A549 (cell line): ENCODE measurements at places on chromosomes 3 and 15. TPM values are rescaled to one million over a fixed set of nuclear protein-coding genes. Genes with fewer than 3 reads are reported as not detected.

DNA sequence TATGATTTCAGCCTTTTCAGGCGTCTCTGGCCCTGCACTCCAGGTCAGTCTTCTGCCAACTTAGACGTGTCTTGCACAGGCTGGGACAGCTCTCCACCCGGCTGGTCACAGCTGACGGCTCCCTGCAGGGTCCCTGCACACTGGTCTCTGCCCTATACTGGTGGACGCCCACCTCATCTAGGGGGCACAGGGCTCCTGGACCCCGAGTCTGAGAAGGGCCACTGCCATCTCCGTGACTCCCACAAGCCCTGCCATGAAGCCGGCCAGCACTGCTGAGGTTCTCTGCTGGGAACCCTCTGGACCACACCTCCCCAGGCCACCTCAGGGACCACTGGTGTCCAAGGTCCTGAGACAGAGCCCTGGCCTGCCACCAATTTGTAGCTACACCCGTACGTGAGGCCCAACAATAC, 40.5 kb downstream of the CYFIP1 start:
- no peak for DNase-seq

DNA sequence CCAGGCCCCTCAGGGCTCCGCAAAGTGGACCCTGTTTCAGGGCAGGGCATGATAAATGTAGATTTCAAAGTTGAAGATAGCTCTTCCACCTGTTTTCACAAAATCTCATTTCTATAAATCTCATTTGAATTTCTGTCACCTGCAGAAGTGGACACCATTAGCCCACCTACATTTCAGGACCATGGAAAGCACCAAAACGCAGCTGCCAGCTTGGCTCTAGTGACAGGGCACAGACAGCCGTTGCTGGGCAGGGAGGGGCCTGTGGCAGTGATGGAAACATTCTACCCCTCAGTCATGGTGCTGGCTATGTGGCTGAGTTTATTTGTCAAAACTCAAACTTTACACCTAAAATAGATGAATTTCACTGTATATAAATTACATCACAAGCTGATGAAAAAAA, 40.4 kb downstream of the PRR23E start:
- DNase-seq: no peak

DNA sequence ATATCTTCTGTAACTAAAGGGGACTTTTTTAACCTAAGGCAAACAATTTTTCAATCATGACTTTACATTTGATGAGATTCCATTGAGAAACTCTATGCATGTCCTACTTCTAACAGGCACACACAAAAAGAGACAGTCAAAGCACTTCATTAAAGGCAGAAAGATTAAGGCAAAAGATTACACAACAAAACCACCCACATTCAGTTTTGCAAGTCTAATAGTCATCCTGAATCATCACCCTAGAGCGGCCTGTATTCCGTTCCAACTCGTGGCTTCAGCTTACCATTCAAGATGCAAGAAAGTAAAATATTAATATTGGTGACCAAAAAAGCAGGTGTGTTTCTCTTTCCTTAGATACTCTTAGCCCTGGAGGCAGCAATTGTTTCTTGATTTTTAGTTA, 205.9 kb downstream of the P3H2 start:
- peak; percentile 23 for DNase-seq

ST8SIA2 gene
- polyA plus RNA-seq: 0.41 to 1.0 TPM (median 0.62 TPM) in 3 replicates

DNA sequence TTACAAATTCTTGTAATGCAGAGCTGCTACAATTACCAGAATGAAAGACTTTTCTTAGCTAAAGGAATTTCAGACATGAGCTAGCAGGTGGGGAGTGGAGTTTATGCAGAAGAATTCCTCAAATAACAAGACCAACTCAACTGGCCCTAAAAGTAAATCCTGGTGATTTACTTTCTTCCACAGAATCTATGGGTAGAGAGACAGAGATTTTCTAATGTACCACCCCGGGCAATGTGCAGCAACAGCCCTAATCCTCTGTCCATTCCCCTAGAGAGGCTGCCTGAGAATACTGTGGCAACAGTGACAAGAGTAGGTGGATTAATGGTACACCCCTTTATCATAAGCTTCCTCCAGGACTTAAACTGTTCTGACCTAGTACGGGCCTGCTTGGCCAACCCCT, 55.2 kb downstream of the AQR start:
- DNase-seq: no peak

TGM5 gene
- not detected in 3 replicates for polyA plus RNA-seq

BCL2A1 gene
- polyA plus RNA-seq: 14.0 to 31.3 TPM (median 19.6 TPM) in 3 replicates

GPR62 gene
- 0.05 TPM in 1 of 3 replicates, not detected in the others for polyA plus RNA-seq

DNA sequence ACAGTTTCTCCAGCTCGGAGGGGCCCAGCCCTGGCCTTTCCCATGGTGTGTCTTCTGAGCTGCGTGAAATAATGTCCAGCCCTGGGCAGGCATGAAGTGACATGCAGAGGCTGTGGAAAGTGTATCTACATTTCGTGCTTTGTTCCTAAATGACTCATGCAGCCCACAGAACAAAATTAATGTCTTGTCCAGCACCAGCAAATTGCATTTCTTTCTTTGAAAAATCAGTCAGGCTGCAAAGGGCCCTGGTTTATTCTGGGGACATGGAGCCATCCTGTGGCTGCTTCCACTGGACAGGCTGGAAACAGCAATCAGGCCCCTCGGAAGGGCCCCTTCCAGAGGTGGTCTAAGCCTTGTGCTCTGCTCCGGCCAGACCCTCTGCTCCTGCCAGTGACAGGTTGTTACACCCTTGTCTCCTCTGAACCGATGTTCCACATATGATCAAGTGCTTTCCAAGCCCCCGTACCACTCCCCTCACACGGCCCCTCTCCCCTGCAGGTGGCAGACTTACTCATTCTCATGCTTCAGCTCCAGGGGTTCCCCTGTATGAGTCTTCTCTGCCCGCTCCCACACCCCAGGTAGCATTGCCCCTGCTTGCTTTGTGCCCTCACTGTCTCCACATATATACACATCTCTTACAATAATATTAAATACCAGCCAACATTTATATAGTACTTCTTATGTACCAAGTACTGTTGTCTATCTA, 33.7 kb downstream of the CRYGS start:
- DNase-seq: no peak

GRCh38 chr3:148204131-148204530, 493.6 kb upstream of the AGTR1 start:
- no peak for DNase-seq

DNA sequence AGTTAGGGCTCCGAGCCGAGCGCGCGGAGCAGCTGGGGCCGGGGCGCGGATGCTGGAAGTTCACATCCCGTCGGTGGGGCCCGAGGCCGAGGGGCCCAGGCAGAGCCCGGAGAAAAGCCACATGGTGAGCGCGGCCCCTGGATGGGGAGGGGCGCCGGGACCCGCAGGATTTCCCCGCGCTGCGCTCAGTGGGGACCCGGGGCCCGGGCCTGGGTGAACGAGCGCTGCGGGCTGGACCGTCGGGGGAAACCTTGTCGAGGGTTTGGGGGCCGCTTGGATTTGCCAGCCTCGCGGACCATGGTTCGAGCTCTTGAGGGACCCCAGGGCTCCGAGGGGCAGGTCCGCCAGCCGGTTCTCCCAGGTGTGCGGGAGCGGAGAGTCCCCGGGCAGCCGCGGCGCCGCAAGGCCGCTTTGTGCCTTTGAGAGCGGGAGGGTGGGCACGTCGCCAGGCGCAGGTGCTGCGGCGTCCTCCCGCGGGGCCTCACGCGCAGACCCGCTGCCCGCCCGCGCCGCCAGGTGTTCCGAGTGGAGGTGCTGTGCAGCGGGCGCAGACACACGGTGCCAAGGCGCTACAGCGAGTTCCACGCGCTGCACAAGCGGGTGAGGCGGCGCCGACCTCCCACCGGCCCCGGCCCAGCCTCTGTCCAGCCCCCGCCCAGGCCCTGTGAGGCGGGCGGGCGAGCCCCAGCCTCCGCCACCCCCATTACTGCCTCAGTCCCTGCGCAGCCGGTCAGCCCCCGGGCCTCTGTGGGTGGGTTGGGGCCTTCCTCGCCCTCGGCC, at the start of gene SNX22:
SNX22 (plus strand) TSS at position 5 of the 780 bp plus-strand sequence; CDS start at position 50, 45 bp downstream.
- DNase-seq: no peak

DNA sequence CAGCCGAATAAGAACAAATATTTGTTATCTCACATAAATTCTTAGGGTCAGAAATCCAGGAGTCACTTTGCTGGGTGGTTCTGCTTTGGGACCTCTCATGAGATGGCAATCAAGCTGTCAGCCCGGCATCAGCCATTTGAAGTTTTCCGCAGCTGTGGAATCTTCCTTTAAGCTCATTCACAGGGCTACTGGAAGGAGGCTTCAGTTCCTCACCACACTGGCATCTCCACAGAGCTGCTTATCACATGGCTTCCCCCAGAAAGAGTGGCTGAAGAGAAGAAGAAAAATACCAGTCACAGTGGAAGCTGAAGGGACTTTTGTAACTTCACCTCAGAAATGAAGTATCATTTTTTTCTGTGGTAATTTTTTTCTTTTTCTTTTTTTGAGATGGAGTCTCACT, 267.7 kb downstream of the CHL1 start:
- DNase-seq: no peak

DNA sequence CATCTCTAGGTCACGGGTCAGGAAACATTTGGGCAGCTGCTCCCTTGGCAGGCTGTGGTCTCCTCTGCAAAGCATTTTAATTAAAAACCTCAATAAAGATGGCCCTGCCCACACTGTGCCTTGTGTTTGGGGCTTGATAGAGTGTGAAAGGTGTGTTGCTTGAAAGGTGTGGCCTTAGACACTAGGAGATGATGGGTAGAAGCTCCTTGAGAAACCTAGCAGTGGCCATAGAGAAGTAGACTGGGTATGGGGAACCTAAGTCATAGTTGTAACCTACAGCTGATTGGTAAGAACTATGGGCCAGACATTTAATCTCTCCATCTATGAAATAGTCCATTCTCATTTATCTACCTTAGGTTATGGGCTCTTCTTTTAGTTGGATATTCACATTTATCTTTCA, 3.3 kb downstream of the JAGN1 start:
- no peak for DNase-seq
